ENCODE measurements at places on chromosomes 12 and 14.

DNA sequence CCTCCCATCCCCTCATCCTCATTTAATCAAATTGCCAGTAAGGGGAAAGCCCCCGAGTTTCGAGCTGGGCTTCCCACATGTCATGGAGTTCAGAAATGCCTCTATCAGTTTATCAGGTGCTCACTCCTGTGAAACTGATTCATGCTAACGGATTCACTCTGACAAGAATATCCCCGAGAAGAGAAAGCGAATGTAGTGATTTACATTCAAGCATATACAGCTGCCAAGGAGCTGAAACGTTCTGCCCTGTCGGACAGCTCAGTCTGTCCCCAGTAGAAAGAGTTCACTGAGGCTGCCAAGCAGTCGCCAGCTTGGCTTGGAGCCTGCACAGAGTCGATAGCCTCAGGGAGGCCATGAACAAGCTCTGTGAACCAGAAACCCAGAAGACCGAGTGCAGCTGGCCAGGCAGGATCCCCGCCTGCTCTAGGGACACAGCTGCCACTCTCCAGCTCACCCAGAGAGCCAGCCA, 88.4 kb downstream of the TMCC3 start:
- no peak for DNase-seq

DNA sequence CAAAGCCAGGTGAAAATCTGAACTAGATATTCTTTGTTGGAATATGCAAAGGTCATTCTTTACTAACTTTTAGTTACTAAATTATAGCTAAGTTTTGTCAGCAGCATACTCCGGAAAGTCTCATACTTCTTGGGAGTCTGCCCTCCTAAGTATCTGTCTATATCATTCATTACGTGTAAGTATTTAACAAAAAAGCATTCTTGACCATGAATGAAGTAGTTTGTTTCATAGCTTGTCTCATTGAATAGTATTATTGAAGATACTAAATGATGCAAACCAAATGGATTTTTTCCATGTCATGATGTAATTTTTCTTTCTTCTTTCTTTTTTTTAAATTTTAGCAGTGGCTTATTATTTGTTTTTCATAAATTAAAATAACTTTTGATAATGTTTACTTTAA, 9.8 kb upstream of the SPX start:
- no peak for DNase-seq

DNA sequence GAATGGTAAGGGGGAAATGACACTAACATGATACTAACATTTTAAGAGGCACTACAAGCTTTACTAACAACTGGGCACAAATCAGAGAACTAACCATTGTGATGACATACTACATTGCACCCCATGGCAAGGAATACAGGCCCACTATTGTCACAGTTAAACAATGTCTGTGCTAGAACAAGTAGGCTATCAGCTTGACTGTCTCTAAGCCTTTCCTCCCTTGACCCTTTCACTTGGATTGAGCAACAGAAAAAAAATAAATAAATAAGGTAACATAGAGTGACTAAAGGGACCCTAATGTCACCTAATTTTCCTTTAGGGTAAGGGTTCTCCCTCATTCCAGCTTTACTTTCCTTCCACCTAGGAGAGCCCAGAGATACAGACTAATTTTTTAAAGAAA, 4.4 kb downstream of the SLC38A2 start:
- DNase-seq = no peak

DNA sequence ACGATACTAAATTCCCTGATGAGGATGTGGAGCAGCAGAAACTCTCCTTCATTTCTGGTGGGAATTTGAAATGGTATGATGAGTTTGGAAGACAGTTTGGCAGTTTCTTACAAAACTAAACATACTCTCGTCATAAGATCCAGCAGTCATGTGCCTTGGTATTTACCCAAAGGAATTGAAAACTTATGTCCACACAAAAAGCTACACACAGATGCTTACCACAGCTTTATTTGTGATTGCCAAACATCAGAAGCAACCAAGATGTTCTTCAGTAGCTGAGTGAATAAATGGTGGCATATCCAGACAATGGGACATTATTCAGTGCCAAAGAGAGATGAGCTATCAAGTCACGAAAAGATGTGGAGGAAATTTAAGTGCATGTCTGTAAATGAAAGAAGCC, 10.7 kb upstream of the APOLD1 start:
- no peak for DNase-seq

DNA sequence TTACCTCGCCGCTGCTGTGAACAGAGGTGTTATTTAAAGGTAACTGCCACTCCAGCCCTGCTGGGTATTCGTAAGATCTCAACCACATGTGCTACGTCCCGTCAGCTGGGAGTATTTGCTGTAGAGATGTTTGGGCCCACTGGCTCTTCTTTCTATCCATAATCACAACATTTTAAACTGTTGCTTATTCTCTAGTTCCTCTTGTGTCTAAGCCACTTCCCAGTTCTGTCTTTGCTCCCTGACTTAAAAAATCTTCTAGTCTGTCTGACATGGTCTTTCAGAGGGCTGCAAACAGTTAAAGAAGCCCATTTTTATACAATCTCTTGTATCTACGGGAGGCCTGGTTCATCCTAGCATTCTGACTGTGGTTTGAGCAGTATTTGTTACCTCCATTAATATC, 33.2 kb upstream of the HELB start:
- DNase-seq = no peak

DNA sequence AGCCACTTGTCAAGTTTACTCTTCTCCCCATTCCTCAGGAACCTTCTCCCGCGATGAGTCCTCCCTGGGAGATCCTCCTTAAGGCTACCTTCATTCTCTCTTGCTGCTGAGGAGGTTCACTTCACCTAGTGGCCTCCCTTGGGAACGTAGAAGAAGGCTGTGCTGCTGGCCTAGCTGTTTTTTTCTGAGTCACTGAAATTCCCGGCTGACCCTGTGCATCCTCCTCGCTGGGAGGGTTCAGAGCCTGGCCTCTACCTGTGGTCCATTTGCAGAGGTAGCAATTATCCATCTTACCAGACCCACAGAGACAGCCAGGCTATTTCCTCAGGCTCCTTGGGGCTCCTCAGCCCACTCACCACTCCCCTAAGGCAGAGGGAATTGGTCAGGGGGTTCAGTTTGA, 4.6 kb downstream of the KRT82 start:
- DNase-seq = no peak

- peak; percentile 63 for DNase-seq
Measured at GRCh38 chr12:107320033-107320928, 226.9 kb upstream of the CRY1 start.

DNA sequence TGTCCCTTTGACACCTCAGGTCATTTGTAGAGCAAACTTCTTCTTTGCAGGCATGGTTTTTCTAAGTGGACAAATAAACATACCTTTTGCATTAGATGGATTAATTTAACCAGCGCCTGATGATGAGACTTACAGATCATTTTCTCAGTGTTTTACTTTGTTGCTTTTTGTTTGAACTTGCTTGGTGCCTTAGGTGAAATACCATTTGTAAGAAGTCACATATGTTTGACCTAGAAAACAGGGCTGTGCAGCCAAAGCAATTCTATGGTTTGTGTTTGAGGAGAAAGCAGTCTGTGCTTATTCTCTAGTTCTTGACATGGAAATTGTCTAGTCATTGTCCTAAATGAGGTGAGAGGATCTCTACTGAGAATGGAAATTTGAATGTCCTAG, 111.1 kb downstream of the DIP2B start:
- no peak for DNase-seq

DNA sequence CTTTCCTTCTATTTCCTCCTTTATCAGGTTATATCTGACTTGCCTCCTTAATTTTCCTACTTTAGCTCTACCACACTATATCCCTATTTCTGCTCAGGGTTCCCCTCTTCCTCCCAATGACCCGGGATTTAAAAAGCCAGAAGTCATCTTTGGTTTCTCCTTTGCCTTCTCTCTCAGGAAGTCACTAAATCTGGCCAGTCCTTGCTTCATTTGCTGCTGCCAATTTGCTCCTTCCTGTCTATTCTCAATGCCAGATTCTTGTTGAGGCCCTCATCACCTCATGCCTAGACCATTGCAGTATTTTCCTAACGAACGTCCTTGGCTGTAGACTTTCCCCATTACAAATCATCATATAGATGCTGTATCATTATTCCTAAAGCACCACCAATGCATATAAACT, 26.5 kb upstream of the NID2 start:
- no peak for DNase-seq

DNA sequence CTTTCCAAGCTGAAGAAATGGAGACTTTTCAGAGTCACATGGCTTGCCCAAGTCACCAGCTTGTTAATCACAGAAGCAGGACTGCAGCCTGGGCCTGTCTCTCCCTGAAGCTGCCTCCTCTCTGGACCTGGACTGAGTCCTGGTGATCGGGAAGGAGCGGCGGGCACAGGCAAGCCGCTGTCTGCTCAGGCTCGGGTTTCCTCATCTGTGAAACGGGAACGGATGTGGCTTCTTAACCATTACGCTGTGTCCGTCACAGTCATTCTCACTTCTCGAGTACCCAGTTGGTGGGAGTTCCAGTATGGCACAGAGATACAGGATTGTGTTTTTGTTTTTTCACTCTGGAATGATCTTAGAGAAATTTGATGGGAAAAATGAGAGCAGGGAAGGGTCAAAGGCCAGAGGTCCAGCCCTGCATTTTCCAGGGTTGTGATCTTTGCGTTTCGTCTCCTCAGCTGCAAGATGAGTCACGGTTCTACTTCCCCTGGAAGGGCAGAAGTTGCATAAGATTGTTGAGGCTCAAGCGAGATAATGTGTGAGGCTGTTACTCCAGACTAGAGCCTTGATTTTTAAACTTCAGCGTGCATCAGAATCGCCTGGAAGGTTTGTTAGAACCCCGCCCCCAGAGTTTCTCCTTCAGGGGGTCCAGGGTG, 7.6 kb upstream of the LRTM2 start:
- DNase-seq = no peak

GRCh38 chr12:97452230-97452629, 10.4 kb upstream of the RMST start:
- DNase-seq = no peak

DNA sequence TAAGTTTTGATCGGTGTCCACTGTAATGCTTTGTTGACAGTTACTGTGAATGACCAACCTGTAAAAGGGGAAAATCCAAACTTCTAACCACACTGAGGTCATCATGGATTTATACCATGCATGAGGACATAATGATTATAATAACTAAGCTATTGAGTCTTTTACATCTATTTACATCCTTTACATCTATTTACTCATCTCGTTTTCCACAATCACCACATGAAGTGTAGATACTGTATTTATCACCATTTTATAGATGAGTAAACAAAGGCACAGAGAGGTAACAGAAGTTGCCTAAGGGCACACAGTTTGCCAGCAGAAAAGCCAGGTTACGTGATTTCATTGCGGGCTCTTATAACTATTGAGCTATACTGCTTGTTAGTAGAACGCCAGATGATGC, 27.9 kb upstream of the EID3 start:
- no peak for DNase-seq

GRCh38 chr12:121996945-121997612, 24.6 kb upstream of the BCL7A start:
- no peak for DNase-seq

DNA sequence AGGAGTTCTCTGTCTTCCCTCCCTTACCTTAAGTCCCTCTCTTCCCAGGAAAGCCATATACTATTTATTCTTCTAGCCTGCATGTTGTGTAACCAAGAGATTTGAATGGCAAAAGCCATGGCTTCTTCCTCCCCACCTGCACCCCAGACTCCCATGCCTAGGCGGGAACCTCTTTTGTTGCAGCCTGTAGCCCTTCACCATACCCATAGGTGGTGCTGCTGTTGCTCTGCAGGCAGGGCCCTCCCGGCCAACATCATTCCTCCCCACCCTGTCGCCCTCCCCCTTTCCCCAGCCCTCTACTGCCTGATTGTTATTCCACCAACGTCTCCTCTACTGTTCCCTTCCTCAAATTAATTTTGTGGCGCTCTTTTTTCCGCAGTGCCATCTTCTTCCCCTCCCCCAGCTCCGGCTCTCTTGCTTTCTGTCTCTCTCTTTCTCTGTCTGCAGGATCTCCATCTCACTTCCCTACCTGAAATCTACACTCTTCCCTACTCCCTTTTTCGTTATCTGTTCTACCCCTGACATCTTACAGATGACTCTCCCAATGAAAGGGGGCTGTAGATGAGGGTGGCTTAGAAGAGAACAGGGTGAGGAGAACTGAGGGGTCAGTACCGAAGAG, 13.8 kb downstream of the NGDN start:
- peak; percentile 17 for DNase-seq

DNA sequence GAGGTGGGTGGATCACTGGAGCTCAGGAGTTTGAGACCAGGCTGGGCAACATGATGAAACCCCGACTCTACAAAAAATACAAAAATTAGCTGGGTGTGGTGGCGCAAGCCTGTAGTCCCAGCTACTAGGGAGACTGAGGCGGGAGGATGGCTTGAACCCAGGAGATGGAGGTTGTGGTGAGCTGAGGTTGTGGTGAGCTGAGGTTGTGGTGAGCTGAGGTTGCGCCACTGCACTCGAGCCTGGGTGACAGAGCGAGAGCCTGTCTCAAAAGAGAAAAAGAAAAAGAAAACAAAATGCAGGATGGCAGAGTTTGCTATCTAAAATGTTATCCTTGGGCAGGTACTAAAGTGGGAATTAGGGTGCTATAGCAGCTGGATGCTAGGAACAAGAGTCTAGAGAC, 10.8 kb upstream of the GPRC5A start:
- no peak for DNase-seq

- no peak for DNase-seq
Measured at GRCh38 chr12:64532734-64533351, 77.5 kb upstream of the RASSF3 start.

DNA sequence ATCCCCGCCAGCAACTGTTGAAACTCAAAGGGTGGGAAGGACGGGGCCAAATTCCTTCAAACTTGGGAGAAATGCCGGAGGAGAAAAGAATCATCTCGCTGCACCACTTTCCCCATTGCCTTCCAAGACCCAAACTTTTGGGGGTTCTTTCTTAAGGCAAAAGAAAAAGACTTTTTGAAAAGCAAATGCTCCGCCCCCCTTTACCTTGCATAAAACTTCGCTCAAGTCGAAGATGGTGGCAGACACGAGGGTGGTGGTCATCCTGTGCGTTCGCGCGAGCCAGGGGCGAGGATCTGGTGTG, 239 bp downstream of the ZFP36L1 start:
- DNase-seq = no peak

DNA sequence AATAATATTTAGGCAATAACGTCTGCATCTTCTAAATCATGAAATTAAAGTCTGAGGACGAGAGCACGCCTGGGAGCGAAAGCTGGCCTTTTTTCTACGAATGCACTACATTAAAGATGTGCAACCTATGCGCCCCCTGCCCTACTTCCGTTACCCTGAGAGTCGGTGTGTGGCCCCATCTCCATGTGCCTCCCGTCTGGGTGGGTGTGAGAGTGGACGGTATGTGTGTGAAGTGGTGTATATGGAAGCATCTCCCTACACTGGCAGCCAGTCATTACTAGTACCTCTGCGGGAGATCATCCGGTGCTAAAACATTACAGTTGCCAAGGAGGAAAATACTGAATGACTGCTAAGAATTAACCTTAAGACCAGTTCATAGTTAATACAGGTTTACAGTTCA, 19.3 kb downstream of the CKB start:
- no peak for DNase-seq
